Renal pelvis (tissue), 12 donors: ENCODE measurements at places on chromosomes 12 and 14. TPM values are rescaled to one million over a fixed set of nuclear protein-coding genes. Genes with fewer than 3 reads are reported as not detected.

The GLIPR1 gene
- polyA plus RNA-seq: 10.2 TPM

The AKAP3 gene
- 6.2 TPM for polyA plus RNA-seq

The ANKRD13A gene
- 33.7 TPM for polyA plus RNA-seq

The GATC gene
- 29.8 TPM for polyA plus RNA-seq

The CDK2 gene
- polyA plus RNA-seq: 60.6 TPM
